ENCODE measurements at places on chromosomes 13 and 19.

GRCh38 chr13:76790980-76791819 is 95.0 kb downstream of the KCTD12 start:
- DNase-seq = peak; percentile 33

GRCh38 chr19:33175886-33176669 is 18.1 kb upstream of the LRP3 start:
- no peak for DNase-seq

GRCh38 chr13:83340170-83340569 is 542.1 kb downstream of the SLITRK1 start:
- no peak for DNase-seq

DNA sequence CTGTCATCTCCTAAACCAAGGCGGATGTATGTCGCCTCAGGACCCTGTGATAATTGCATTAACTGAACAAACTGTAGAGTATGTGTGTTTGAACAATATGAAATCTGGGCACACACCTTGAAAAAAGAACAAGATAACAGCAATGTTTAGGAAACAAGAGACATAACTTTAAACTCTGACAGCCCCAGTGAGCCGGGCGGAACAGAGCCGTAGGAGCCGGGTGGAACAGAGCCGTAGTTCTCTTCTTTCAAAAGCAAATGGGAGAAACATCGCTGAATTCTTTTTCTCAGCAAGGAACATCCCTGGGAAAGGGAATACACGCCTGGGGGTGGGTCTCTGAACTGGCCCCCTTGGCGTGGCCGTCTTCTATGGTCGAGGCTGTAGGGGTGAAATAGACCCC is 31.8 kb upstream of the ZNF675 start:
- DNase-seq = no peak

- DNase-seq = no peak
These were observed 9.5 kb downstream of the LGALS7 start for GRCh38 chr19:38763795-38764220.

GRCh38 chr13:51724721-51725120 is 79.2 kb downstream of the DHRS12 start:
- no peak for DNase-seq

- DNase-seq = no peak
These were observed 30.0 kb downstream of the TSSK6 start for GRCh38 chr19:19485161-19485997.

DNA sequence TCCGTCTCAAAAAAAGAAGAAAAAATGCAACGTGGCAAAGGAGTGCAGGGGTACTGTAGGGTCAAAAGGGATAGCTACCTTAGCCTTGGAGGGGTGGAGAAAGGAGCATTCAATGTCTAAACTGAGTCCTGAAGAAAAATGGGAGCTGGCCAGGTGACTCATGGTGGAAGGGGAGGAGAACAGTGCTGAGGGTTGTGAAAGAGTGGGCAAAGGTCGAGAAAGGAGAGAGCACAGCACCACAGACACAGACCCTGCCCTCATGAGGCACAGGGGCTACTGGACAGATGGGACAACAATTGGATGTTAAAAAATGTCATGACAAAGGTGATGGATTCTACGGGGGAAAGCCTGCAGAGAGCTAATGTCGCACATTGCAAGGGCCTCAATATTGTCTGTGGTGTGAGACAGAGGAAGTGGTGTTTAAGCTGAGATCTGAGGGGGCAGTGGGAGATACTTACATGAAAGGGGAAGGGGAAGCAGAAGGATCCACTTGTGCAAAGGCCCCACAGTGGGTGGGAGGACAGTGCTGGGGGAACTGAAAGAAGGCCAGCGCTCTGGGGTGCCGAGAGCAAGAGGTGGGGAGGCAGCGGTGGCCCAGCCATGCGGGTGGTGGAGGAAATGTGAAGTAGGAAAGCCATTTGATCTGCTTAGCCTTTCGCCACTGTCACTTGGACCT is 42.9 kb upstream of the URAD start:
- DNase-seq = no peak

DNA sequence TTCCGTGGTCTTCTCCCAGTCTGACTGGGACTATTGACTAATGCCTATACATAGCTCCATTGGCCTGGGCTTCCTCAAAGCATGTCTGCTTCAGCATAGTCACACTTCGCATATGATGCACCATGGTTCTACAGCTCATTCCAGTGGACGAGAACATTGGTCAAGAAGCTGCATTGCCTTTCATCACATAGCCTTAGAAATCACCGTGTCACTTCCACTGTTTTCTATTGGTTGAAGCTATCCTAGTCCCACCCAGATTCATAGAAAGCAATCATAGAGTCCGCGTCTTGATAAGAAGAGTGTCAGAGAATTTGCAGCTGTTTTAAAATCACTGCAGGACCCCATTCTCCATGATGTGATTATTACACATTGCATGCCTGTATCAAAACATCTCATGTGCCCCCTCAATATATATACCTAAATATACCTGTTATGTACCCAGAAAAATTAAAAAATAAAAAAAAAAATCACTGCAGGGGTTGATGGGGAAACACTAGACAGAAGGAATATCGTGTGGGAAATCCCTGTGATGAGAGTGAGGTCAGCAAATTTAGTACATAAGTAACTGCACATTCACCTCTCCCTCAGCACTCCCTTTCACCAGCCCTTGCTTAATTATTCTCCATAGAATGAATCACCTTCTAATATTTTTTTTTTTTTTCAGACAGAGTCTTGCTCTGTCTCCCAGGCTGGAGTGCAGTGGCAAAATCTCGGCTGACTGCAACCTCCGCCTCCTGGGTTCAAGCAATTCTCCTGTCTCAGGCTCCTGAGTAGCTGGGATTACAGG is 2.2 kb upstream of the ARHGAP33 start:
- DNase-seq = no peak

- DNase-seq = peak; percentile 16
These were observed 43.0 kb upstream of the HNRNPA1L2 start for GRCh38 chr13:52599037-52599847.

- DNase-seq = no peak
These were observed 203.9 kb downstream of the LHFPL6 start for GRCh38 chr13:39399102-39399501.

- DNase-seq = no peak
These were observed 1.5 kb upstream of the CIRBP start for GRCh38 chr19:1267477-1268225.

- peak; percentile 82 for DNase-seq
These were observed 2.3 kb downstream of the JUNB start for GRCh38 chr19:12793290-12794195.

DNA sequence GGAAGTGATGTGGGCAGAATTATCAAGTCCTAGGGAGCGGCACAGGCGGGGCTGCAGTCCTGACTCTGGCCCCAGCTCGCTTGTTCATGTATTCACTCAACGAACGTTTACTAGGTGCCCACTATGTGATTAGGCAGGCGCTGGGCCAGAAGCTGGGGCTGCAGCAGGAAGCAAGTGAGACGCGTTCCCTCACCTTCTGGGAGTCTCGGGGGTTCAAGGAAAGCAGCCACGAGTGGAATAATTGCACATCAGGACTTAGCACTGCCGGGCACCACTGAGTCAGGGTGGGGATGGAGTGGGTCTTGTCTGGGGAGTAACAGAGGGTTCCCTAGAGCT is 2.5 kb upstream of the LMTK3 start:
- DNase-seq = no peak

GRCh38 chr19:42332059-42332458 is 6.6 kb downstream of the MEGF8 start:
- DNase-seq = no peak

- DNase-seq = no peak
These were observed 186.9 kb upstream of the UBL3 start for GRCh38 chr13:30037306-30037705.

DNA sequence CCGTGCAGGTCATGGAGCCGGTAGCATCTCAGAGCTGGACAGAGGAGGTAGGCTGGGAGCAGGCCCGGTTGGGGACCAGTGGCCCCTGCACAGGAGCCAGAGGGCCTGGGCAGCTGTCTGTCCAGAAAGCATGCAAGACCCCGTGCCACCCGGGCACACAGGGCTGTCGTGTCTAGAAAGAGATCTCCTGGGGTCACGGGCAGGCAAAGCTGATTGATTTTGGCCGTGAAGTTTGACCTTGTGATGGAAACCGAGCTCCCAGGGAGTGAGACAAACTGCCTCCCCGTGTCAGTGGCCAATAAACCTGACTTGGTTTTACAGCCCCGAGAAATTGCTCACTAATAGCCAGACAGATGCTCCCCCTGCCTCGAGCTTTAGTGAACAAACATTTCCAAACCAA is 98.8 kb downstream of the KDM4B start:
- no peak for DNase-seq

- no peak for DNase-seq
These were observed 24.6 kb upstream of the ATP8A2 start for GRCh38 chr13:25347151-25347550.

GRCh38 chr13:28396053-28396452 is 98.9 kb downstream of the FLT1 start:
- DNase-seq = no peak

DNA sequence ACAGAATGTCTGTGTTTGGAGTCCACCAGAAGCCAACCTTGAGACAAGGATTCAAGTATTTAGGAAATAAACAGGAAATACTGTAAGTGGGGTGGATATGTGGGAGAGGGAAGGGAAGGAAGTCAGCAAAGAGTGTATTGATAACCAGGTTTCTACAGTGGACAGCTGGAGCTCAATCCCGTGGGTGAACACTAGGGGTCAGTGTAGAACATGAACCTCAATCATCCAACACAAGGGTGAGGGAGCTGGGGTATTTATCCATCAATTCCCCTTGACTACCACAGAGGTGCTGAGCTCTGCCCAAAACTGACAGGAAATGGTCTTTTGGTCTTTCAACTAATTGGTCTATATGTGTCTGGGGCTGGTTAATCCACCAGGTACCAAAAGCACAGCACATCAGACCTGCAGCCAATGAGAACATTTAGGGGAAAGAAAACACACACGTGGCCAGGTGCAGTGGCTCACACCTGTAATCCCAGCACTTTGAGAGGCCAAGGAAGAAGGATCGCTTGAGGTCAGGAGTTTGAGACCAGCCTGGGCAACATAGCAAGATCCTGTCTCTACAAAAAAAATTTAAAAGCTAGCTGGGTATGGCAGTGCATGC is 5.6 kb upstream of the SYDE1 start:
- peak; percentile 17 for DNase-seq

DNA sequence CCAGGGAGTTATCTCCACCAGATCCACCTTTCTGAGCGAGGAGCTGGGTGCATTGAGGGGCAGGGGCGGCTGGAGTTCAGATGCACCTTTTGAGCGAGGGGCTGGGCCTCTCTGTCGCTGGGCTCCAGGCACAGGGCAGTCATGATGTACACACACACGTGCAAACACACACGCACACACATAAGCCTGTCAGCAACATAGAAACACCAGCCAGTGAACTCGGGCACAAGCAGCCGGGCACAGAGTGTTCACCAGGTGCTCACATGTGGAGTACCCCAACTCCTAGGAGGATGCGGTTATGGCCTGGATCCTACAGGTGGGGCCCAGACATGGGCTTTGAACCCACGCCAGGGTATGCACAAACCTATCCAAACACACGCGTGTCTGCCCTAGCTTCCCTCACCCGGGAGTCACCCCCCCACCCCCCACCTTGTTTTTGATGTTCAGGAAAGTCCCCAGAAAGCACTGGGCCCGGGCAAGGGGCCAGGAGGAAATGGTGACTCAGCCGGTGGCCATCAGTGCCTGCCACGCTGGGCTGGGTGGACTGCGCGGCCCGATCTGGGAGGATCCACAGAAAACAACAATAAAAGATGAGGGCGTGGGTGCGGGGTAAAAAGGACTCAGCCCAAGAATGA is 13.3 kb downstream of the ARRDC2 start:
- no peak for DNase-seq

DNA sequence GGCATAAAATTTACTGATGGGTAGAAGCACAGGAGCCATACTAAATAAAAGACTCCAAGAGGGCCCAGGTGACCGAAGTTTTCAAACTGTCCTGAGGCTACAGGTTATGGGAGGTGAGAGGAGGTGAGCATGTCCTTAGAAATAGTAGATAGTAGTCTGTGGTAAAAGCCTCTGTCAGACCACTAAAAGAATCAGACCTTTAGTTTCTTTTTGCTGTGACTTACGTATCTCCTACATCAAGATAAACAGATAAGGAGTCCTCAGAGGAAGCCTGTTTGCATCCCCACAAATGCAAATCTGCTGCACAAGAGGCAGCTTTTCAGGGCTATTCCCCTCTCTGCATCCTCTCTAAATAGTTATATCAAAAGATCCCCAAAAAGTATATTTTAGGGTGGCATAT is 711.6 kb upstream of the SLITRK6 start:
- DNase-seq = no peak

DNA sequence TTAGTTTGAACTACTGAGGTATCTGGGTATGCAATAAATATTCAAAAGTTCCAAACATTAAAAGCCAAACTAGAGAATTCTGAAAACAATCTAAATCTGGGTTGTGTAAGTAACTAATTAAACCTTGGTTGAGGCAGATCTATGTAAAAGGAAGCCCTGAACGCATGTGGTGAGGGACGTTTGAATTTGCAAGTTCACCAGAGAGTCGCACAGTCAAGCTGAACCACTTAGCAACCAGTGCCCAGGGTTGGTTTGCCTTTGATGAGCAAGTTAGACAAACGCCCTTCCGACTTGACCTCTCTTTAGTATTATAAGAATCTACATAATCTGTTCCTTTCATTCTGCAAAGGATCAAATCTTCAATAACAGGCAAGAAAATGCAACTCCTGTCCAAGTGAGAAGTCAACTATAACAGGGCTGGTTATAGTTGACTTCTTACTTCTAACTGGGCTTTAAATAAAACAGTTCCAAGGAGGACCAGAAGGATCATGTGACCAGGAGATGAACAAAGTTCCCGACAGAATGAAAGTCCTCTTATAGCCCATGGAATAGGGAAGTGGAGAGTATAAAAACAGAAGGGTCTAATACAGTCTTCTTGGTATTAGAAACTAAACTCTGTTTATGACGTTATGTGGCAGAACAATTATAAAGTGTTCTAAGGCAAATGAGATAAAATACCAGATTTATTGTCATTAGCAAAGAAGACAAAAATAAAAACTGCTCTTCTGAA is 40.6 kb downstream of the PHF11 start:
- no peak for DNase-seq

- DNase-seq = no peak
These were observed at the start of gene MAB21L1 for GRCh38 chr13:35475960-35476943. MAB21L1 (minus strand) TSS chr13:35476689; CDS start chr13:35476138, 551 bp downstream.

DNA sequence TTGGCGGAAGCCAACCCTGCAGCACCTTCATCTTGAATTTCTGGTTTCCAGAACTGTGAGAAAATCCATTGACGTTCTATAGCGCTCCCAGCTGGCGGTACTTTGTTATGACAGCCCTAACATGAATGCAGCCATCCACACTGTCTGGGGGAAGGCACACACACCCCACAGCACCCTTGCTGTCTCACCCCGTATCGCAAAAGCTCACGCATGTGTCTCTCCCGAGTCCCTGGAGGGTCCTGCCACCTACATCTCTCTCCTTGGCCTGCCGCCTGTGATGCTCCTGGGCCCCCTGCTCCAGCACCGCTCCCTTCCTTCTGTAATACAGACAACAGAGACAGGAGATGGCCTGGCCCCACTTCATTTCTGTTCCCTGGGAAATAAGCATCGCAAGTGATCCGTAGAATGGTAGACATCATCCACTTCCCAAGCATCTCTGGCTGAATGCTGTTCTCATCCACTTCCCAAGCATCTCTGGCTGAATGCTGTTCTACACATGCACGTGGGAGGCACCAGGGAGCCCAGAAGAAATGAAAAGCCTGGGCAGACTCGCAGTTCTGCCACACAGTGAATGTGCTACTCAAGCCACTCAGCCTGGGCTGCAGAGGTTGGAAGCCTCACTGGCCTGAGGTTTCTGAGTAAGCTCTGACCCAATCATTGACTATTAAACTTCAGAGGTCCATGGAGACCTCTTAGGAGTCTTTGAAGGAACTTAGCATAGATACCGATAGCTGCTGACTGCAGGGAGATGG is 29.6 kb downstream of the EPN1 start:
- DNase-seq = no peak

- no peak for DNase-seq
These were observed 30.2 kb upstream of the UBE2L5 start for GRCh38 chr13:30391956-30392680.

GRCh38 chr13:43567608-43568007 is 219.2 kb downstream of the ENOX1 start:
- no peak for DNase-seq

Data from NCI-H1694 treated with DMSO at 0.1 percent for 48 hours (cell line).